ENCODE measurements at places on chromosomes 7 and 10.

GRCh38 chr10:36789974-36790373 lies 335.4 kb upstream of the ANKRD30A start:
- peak; percentile 75 for DNase-seq

DNA sequence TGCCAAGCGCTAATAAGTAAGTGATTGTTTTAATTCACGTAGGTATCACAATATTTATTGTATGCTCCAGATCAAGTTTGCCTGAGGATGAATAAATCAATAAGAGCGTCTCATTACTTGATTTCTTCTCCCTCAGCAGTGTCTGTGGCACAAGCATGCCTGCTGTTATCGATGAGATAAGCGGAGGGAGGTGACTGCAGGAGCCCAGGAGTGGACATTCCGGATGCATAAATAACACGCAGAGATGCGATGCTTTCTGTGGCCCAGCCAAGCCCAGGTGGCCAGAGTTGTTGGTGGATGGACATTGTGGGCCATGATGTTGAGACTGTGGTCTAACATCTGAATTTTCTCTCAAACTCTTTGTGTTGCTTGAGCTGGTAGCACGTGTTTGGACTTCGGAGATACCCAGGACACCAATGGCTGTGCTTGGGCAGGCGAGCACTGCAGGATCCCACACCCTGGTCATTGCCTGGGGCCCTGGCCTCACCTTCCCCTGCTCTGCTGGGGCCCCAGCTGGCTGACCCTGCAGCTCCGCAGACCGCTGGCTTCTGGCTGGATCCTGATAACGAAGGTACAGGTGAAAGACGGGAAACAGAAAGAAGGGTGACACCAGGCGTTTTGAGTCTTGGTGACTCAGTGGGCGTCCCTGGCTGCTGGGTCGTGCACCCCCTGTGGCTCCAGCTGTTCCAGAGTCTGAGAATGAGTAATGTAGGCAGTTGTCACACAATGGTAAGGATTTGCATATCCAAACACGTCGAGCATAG lies 31.2 kb upstream of the MNX1 start:
- DNase-seq = no peak

DNA sequence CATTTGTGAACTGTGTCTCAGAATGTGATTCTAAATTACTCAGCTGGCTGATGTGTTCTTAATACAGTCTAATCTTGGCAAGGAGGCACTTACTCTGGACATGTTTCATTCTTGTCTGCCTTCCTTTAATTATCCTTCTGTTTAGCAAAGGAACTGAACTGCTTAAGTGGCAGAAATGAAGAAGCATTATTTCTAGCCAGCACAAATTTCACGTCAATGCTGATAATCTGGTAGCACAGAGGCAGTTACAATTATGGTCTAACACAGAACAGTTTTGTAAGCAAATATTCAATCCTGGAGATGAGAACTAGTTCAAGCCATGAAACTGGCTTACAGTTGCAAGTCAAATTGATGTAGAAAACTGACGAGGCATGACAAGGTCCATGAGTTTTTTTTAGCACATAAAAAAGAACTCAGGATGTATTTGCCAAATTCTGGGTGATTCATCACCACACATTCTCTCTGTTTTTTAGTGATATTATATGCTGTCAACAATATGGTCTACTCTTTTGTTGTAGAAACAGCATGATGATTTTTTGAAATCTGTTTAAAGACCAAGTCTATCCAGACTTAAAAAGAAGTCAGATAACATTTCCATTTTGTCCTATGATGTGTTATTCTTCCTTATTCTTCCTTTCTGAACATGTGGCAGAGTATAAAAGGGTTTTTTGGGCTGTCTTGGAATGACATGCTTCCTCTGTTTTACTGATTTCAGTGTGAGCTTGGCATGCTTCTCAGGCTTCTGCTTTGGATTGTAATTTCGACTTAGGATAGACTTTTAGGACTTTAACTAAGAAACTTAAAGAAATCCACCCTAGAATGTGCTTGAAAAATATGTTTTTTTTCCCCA lies 154.8 kb downstream of the DNAJB9 start:
- peak; percentile 61 for DNase-seq

- DNase-seq = peak; percentile 66
Measured at GRCh38 chr7:92987095-92987494, 130.7 kb downstream of the SAMD9 start.

GRCh38 chr7:94679358-94679757 lies 23.4 kb upstream of the SGCE start:
- no peak for DNase-seq

GRCh38 chr7:16880554-16880953 lies 1.2 kb downstream of the AGR3 start:
- DNase-seq = no peak

DNA sequence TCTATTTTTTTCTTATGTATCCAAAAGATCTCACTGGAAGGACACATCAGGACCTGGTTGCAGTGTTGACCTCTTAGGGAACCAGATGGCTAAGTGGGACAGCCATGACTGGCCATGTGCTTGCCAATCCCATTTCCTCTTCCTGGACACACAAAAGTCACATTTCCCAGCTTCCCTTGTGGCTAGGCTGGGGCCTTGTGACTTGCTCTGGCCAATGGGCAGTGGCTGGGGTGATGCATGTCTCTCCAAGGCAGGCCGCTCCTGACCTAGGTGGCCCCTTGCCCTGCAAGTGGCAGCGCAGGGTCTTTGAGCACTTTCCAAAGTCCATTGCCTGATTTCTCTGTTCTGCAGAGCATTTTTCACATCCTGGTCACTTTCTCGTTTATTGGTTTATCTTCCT lies 41.7 kb upstream of the HSPA12A start:
- no peak for DNase-seq

GRCh38 chr7:87561102-87561501 lies 39.6 kb downstream of the ABCB1 start:
- DNase-seq = no peak

DNA sequence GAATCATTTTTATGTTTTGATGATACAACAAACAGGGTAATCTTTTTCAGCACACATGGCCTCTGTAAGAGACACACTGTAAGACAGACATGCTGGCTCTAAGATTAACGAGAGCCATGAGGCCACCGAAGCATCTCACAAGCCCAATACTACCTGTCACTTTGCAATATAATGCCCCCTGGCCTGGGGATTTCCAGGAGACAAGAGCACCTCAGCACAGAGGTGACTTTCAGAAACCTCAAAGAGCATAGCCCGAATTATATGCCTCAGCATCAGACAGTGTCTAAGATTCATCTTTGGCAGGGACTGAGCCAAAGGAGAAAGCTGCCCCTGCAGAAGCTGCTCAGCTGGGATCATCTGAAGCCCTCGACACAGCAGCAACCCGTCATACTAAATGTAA lies 44.2 kb upstream of the TMEM213 start:
- DNase-seq = no peak

DNA sequence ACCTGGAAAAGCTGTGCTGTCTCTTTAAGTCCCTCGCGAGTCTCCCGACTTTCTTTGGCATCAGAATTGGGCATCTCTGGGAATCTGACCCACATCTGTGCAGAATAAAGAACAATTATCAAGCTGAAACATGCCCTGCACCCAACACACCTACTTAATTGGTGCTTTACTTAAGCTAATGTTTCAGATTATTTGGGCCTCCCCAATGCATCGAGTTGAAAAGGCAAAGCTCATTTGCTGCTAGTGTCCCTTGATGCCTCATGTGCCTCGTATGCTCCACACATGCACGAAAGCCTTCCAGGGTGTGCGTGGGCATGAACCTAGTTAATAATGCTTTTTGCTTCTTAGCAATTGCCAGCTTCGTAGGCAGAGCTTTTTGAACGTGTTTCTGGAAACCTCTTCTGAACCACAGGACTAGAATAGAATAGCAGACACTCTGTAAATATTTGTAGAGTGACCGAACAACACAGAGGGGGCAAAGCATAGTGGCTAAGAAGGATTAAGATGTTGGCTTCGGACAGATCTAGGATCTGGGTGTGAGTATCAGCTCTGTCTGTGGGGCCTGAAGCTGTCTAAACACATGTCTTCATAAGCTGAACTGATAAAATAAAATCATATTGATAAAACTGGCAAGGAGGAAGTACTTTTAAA lies 26.7 kb upstream of the FGFR2 start:
- no peak for DNase-seq

DNA sequence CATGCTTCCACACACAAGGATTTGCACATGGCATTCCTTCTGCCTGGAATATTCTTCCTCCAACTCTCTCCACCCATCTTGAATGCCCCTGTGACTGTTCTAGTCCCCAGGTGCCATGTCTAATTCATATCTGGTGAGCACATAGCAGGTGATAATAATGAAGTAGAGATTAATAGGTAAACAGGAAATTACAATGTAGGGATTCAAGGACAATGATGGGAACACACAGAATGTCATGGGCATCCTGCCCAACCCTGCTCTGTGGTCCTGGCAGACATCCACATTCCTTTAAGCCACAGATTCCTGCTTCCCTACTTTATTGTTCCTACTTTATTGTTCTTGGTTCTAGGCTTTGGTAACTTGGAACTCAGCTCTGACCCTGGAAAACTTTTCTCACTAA lies 115.8 kb downstream of the THSD7A start:
- DNase-seq = peak; percentile 7

- DNase-seq = peak; percentile 66
Measured at GRCh38 chr7:121085922-121086321, 97.4 kb downstream of the CPED1 start.

- no peak for DNase-seq
Measured at GRCh38 chr7:78497728-78498427, 699.3 kb downstream of the PHTF2 start.

- no peak for DNase-seq
Measured at GRCh38 chr7:116671111-116671510, 885 bp upstream of the MET start.

GRCh38 chr10:11378835-11379234 lies 232.6 kb downstream of the USP6NL start:
- DNase-seq = peak; percentile 64

DNA sequence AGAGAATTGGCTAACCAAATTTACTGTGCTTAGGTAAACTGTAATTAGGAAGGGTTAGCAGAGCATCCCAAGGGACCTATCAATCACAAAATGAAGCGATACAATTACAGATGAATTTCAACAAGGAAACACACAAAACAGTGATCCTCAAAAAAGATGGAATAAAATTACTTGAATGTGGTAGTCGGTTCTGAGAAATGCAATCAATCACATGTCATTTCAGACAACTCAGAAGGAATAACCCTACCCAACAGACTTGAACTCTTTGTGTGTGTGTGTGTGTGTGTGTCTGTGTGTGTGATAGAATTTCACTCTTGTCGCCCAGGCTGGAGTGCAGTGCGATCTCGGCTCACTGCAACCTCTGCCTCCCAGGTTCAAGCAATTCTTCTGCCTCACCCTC lies 43.5 kb downstream of the ST8SIA6 start:
- no peak for DNase-seq

- no peak for DNase-seq
Measured at GRCh38 chr7:5393328-5393727, 30.3 kb downstream of the TNRC18 start.

- no peak for DNase-seq
Measured at GRCh38 chr7:51129527-51130472, 186.8 kb downstream of the COBL start.

DNA sequence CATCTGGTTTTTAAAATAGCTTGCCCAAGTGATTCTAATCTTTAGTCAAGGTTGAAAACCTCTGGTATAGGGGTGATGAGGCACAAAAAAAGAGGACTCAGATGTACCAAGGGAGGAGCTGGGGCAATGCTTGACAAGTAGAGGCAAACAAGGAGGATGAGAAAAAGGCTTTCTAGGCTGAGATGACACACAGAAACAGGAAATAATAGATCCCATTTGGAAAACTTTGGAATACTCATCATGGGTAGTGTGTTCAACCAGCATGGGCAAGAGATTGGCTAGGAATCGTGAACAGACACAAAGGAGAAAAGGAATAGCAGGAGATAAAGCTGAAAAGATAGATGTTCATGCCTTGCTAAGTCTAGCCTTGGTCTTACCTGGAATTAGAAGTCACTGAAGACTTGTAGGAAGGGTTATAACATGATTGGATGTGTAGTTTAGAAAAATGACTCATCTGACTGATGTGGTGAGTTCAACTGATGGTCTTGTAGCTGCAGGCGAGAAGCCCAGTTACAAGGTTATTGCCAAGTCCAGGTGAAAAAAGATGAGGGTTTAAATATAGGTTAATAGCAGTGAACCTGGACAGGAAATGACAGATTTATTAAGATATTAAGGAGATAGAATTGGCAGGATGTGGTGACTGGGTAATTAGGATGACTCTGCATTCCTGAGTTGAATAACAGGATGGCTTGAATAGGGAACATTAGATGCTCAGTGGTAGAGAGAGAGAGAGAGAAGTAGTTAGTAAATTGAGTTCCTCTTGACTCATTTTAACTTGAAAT lies 214.0 kb upstream of the LRGUK start:
- no peak for DNase-seq

GRCh38 chr10:119470920-119471702 lies 71.4 kb downstream of the RGS10 start:
- no peak for DNase-seq

- DNase-seq = no peak
Measured at GRCh38 chr10:132444877-132445351, 47.9 kb downstream of the PWWP2B start.

DNA sequence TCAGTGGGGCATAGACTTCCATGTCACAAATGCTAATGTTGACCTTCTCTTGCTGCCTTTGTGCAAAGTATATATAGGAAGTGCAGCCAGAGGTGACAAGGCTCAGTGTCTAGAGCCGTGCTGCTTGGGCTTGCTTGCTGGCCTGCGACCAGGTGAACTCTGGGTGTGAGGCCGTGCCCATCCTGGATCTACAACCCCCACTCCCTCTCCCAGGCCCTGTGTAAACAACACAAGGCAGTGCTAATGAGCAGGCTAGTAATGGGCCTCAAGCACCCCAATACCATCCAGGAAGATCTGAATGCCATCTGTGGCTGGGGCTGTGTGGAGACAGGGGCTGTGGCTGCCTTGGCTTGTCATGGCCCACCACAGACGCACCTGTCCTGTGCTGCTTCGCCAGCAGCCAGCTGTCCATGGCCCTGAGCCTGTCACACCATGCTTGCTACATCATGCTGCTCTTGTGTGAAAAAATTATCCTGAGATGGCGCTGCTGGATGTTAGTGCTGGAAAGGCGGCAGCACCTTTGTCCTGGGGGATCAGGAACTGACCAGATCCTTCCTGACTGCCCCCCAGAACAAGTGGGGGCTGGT lies 107.6 kb upstream of the ZNF92 start:
- no peak for DNase-seq

GRCh38 chr7:124643311-124643811 lies 122.2 kb downstream of the GPR37 start:
- DNase-seq = no peak

DNA sequence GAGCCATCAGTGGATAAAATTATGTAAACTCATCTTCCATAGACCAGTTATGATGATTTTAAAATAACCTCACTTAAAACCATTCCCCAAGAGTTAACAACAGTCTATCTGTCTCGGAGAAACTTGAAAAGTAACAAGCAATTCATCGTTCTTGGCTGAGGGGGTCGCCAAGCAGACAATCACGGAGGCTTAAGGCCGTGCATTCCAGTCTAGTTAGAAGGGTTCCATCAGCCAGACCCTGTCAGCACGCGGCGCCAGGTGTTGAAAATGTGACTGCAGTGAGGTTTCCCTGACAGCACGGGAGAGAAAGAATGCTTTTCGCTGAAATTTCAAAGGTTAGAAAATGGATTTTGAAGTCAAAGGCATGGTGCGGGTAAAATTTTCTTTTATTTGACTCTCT lies 1025.0 kb upstream of the CELF2 start:
- DNase-seq = peak; percentile 41

GRCh38 chr10:44325157-44325556 lies 59.7 kb downstream of the CXCL12 start:
- no peak for DNase-seq
